ENCODE measurements at places on chromosomes 5 and 9. TPM values are rescaled to one million over a fixed set of nuclear protein-coding genes. Genes with fewer than 3 reads are reported as not detected.
A peak's percentile ranks its signal among the peaks of the same experiment; 100 is the strongest.

The C7 gene
- total RNA-seq: not detected

The CTSV gene
- 23.3 TPM for total RNA-seq

- peaks cover 58% of the 10 kb centered on the region for H3K4me1 ChIP-seq
- H3K4me3 ChIP-seq: no peak overlapping the region
- peaks cover 6% of the 10 kb centered on the region for H3K36me3 ChIP-seq
- H3K27me3 ChIP-seq: no peaks in the 10 kb centered on the region
Measured at GRCh38 chr9:27377811-27378456, 81.0 kb upstream of the EQTN start.

- H3K36me3 ChIP-seq: peaks cover 24% of the 10 kb centered on the region
- H3K4me3 ChIP-seq: no peak overlapping the region
- H3K27me3 ChIP-seq: no peaks in the 10 kb centered on the region
- no peak for DNase-seq
- no peaks in the 10 kb centered on the region for H3K4me1 ChIP-seq
Measured at GRCh38 chr5:142314606-142315005, 10.2 kb downstream of the SPRY4 start.

- no peak for DNase-seq
- peak overlapping the region; percentile 88 for H3K27ac ChIP-seq
- H3K36me3 ChIP-seq: peaks cover 22% of the 10 kb centered on the region
- H3K4me1 ChIP-seq: peaks cover 72% of the 10 kb centered on the region
- H3K27me3 ChIP-seq: no peaks in the 10 kb centered on the region
Measured at GRCh38 chr5:149937610-149938009, 7.0 kb downstream of the PDE6A start.

- H3K36me3 ChIP-seq: no peaks in the 10 kb centered on the region
- H3K27ac ChIP-seq: no peak overlapping the region
- H3K27me3 ChIP-seq: no peaks in the 10 kb centered on the region
- H3K4me3 ChIP-seq: no peak overlapping the region
- H3K4me1 ChIP-seq: no peaks in the 10 kb centered on the region
Measured at GRCh38 chr9:5395428-5395827, 42.3 kb downstream of the PLGRKT start.

GRCh38 chr9:16090907-16091629, 538.2 kb downstream of the CCDC171 start:
- H3K27me3 ChIP-seq: no peaks in the 10 kb centered on the region
- H3K36me3 ChIP-seq: no peaks in the 10 kb centered on the region
- no peak overlapping the region for H3K27ac ChIP-seq

DNA sequence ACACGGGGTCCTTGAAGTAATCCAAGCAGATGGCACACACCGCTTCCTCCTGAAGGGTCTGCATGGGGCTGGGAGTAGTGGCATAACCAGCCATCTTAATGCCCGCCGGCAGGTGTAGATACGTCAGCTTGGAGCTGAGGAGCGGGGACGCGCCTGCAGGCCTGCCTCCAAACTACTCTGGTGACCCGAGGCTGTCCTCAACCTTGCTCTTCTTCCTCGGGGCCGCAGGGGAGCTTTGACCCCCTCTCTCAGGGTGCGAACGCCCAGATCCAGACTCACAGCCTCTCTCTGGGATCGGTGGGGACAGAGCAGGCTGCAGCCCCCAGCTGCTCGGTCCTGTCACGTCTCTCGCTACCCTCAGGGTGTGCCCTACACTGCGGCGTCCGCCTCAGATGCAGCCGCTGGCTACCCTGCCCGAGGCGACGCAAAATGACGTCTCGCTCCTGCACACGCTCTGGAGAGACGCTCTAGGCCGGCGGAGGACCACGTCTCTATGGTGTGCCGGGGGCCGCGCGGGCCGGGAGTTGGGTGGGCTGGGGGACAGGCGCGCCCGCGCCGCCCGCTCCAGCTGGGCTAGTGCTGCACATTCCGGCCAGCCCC, at the start of gene TRIM52:
Gene TRIM52 (minus strand): TSS at position 424 of the 600 bp plus-strand sequence. CDS start 330 bp downstream, at position 94.
- H3K36me3 ChIP-seq: peaks cover 48% of the 10 kb centered on the region
- H3K4me1 ChIP-seq: peaks cover 28% of the 10 kb centered on the region
- H3K27ac ChIP-seq: peak within 1 kb of the TSS; percentile 81
- no peaks in the 10 kb centered on the region for H3K27me3 ChIP-seq

All from Calu3 (cell line).